Mesothelial cell of epicardium (in vitro differentiated cells): ENCODE measurements at places on chromosomes 2 and 18. TPM values are rescaled to one million over a fixed set of nuclear protein-coding genes. Genes with fewer than 3 reads are reported as not detected.

- H3K27me3 ChIP-seq: peaks cover 39% of the 10 kb centered on the region
- no peak within 1 kb of the TSS for H3K27ac ChIP-seq
- no peaks in the 10 kb centered on the region for H3K36me3 ChIP-seq
- peak; percentile 58 for DNase-seq
Measured at GRCh38 chr18:36187193-36187825, at the start of gene MOCOS. MOCOS (plus strand) TSS chr18:36187497; CDS start chr18:36187540, 43 bp downstream.

DNA sequence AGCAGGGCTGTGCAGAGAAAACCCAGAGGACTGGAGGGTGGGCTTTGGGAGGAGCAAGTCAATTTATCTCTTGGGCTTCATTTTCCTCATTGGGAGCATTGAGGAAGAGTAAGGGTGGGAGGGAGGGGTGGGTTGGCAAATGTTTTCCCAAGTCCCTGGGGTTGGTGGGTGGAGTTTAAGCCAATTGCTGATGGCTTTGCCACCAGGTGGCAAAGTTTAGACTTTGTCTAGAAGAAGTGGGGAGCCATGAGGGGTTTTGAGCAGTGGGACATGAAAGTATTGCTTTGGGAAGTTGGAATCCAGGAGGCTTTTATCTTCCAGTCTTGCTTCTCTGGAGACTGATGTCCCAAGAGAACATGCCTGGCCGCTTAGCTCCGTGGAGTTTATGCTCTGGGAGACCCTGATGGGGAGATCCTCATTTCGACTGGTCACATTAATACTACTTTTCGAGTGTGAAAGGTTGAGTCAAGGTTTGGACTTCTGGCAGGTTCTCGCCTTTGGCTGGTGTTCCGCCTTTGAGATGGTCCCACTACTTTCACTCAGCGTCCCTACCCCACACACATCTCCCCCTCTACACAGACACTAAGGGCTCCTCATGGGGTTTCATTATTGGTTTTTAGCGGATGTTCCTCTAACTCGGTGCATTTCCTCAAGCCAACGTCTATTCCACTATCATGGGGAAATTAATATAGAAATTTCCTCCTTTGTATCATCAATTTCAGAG lies 126.7 kb downstream of the PRKCE start:
- peaks cover 1% of the 10 kb centered on the region for H3K36me3 ChIP-seq
- no peak overlapping the region for H3K4me3 ChIP-seq
- H3K27ac ChIP-seq: no peak overlapping the region
- H3K27me3 ChIP-seq: no peaks in the 10 kb centered on the region

GRCh38 chr2:11652553-11652952 lies 17.4 kb downstream of the NTSR2 start:
- no peak for DNase-seq
- H3K4me3 ChIP-seq: no peak overlapping the region

DNA sequence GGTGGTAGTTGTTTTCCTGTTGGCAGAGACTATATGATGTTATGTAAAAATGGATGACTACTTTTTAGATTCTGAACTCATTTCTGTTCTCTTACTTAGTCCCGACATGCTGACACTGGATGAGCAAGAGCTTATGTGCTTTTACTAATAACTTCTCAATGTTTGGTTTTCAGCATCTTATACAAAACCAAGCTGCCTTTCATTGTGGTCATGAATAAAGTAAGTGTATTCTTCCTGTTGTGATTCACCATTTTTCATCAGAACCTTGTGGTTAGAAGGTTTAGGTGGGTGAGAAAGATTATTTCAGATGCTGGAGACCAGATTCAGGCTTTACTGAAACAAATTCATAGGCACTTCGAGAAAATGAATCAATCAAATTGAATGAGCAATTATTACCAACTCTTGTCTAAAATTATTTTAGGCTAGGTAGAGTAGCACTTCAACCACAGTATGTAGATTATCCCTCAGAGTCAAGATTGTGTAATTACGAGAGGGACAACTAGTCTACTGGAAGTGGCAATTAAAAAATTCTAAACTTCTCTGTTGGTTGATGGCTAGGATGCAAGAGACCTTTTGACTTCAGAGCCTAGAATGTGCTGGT lies 9.3 kb downstream of the GPN1 start:
- no peak overlapping the region for H3K4me3 ChIP-seq
- no peak for DNase-seq
- peaks cover 41% of the 10 kb centered on the region for H3K36me3 ChIP-seq
- no peaks in the 10 kb centered on the region for H3K4me1 ChIP-seq
- no peaks in the 10 kb centered on the region for H3K27me3 ChIP-seq
- no peak overlapping the region for H3K27ac ChIP-seq

DNA sequence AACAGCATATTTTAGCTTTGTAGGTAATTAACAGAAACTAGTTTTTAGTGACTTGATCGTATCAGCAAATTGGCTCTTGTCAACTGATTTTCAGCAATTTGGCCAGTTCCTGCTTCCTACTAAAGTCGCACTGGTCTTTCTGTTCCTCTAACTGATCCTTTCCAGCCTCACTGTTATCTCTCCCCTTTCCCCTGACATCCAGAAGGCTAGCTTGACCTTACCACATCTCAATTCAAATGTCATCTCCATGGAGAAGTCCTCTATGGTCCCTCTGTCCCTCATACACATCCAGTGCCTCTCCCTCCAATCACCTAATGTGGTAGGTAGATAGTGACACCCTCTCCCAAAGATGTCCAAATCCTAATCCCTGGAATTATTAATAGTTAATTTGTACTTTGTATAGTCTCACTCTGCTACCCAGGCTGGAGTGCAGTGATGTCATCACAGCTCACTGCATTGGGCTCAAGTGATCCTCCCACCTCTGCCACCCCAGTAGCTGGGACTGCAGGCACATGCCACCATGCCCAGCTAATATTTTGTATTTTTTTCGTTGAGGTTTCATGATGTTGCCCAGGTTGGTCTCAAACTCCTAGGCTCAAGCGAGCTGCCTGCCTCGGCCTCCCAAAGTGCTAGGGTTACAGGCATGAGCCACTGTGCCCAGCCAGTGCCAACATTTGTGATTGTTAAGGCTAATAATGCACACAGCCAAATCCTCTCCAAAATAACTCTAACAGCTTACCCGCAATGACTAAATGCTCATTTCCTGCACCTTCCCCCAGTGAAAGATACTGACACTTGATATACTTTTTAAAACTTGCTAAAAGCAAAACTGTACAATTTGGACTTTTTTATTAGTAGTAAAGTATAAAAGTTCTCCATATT lies 16.9 kb downstream of the PSTPIP2 start:
- H3K4me1 ChIP-seq: peaks cover 6% of the 10 kb centered on the region

- H3K27ac ChIP-seq: no peak overlapping the region
- no peak overlapping the region for H3K4me3 ChIP-seq
- no peaks in the 10 kb centered on the region for H3K27me3 ChIP-seq
- no peaks in the 10 kb centered on the region for H3K36me3 ChIP-seq
Measured at GRCh38 chr2:219398721-219399363, 11.1 kb upstream of the DNPEP start.

The POTEF gene
- total RNA-seq: 49.5 to 55.5 TPM (median 53.3 TPM) in 3 replicates

The MROH2A gene
- not detected in 3 replicates for total RNA-seq

The TBC1D8 gene
- total RNA-seq: 11.5 to 13.1 TPM (median 12.7 TPM) in 3 replicates

The OR6B2 gene
- total RNA-seq: not detected in 3 replicates

The LRP2 gene
- 52.1 to 54.3 TPM (median 54.2 TPM) in 3 replicates for total RNA-seq
